ENCODE measurements at places on chromosomes 13 and 19.

DNA sequence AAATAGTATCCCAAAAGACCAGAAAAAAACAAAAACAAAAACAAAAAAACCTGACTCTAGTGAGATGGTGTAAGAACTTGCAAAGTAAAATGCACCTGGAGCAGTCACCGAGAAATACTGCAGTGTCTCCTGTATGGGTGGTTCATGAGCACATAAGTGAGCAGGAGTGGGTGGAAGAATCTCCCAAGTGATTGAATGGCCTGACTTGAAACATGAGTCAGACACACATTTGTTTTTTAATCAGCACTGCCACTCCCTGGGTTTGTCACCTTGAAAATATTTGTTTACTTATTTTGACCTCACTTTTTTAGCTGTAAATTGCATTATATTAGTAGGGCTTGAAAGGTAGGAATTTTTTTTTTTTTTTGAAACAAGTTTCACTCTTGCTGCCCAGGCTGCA lies 2.0 kb downstream of the ZNF431 start:
- DNase-seq, result peak; percentile 8

GRCh38 chr19:4910594-4911281 lies 1.4 kb downstream of the UHRF1 start:
- DNase-seq, result peak; percentile 78

- no peak for DNase-seq
Observed at GRCh38 chr19:47110521-47111005, 3.0 kb downstream of the ZC3H4 start.

DNA sequence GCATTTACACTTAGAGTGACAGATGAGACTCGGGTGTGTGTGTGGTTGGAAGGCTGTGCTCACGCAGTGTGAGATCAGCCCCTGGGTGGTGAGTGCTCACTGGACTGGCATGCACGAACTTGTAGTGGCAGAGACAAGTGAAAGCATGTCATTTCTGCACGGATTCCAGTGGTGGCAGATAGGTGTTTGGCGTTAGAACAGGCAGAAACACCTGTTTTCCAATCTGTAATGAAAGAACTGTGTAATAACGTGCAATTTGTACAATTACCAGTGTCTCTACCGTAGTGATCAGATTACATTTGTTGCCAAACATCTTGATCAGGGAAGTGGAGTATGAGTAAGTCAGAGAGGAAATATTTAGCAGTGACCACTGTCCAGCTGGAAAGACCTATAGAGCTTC lies 8.2 kb downstream of the LAMP1 start:
- DNase-seq, result peak; percentile 64

DNA sequence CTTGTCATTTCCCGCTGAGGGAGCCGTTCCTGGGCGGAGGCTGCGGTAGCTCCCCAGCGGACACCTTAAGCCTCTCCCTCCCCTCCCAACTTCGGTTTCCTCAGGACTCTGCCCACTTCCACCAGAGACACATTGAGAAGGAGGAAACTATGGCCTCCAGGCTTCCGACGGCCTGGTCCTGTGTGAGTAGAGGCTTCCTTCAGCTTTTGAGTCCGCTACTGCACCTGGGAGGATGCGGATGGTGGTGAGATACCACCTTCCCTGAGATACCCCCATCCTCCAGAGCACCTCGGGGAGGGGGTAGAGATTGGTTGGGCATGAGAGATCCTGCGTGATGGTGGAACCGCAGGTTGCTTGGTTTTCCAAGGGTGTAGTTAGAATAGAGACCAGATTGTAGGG lies 955 bp downstream of the ZNF274 start:
- DNase-seq, result no peak

- no peak for DNase-seq
Observed at GRCh38 chr13:60754211-60755090, 357.4 kb downstream of the TDRD3 start.

DNA sequence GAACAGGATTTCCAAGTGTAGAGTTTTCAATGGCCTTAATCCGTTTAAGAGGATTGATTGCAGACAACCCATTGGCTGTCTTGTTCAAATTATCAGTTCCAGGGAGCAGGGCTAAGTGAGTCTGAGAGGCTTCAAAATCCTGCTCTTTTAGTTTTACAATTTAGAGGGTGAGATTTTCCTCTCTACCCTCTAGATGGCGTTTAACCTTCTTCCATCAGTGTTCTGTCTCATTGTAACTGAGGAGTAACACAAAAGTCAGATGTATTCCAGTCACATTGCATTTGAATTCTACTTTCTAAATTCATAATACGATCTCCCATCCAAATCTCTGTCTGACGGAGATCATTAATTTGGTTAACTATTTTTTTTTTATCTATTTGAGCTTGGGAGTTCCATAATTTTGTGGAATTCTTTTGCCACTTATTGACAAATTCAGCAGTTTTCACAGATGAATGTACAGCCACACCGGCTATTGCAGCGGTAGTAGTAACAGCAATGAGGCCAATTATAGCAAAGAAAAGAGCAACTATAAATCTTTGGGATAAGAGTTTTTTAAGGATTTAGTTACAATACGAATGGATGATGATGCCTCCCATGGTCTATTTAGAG lies 7.8 kb upstream of the C19orf84 start:
- peak; percentile 31 for DNase-seq

Data from EL (cell line).